Stimulated activated CD8-positive, alpha-beta memory T cell treated with anti-CD3 and anti-CD28 coated beads, Interleukin-7, amount 100 ng/mL, for 48 hours (primary cell): ENCODE measurements at places on chromosomes 2 and 18.

DNA sequence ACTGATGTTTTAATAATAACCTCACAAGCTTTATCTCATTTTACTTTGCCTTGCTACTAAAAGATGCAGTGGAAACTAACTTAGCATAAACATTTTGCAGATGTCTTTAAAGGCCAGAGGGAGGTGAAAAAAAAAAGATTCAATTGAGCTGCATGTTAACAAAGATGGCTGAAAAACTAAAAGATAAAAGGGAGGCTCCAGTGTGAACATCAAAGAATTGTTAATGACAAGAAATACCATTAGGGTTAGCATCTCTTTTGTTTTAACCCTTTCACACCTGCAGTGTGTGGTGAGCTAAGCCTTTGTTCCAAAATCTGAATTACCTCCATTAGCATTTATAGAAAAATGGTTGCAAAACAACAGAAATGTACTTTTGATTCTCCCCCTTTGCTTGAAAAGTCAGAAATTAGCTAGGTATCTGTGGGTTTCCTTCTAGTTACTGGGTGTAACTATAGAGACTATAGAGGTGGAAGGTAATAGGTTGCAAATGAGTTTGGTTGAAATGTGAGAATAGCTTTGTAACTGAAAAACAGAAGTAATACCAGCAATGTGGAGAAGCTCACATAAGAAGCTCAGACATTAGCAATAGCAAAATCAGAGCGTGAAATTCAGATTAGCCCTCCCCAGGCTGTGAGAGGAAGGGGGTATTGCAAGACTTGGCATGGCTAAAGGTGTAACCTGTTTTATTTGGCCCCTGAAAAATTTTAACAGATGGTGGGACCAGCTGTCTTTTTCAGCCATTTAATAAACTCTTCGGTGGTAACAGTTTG is 34.8 kb upstream of the SP5 start:
- no peak for DNase-seq

GRCh38 chr2:233387667-233388528 is 33.6 kb downstream of the DGKD start:
- DNase-seq = no peak

DNA sequence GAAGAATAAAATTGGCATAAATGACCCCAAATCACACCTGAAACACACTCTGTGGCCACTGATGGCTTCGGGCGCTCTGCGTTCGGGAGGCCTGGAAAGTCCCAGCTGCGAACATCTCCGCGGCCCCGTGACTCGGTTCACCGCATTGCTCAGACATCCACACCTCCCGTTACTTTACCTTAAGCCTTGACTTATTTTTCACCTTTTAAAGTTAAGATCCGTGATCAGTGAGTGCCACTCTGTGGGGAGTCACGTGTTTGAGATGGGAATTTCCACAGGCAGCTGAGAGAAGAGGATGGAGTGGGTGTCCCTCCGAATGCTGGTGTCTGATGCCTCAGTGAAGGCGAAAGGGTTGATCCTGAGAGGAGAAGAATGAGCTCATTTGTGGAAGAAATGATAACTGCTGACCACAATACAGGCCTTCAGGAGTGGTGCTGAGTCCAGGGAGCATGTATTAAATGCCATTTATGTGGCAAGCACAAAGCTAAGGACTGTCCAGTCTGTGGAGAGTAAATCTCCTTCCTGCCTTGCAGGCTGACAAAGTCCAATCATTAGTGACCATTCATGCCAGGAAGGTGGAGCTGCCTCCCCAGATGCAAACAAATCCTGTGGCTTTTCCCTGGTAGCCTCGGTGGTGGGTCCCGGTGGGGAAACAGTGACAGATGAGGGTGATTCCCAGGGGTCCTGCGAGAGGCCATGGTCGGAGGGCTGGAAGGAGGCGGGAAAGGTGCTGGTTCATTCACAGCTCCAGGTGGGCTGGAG is 168.8 kb downstream of the RTP5 start:
- DNase-seq = no peak

DNA sequence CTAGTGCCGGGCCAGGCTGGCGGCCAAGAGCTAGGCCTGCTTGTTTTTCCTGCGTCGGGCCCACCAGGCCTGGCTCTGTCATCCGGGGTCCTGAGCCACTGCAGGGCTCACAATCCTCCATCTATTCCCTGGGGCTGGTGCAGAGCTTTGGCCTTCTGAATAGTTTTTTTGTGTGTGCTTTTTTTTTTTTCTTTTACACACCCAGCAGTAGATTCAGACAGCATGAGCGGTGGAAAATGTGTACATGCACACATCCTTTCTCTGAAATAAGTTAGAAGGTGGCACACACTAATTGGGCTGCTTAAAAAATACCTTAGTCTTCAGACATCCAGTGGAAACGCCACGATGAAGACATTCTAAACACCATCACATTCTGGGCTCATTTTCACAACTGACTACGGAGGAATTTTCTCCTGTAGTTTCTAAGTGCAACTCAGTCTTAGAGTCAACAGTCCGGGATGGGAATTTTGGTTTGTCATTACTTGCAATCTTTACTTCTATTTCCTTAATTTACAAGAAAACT is 6.1 kb downstream of the ZFP36L2 start:
- no peak for DNase-seq

- no peak for DNase-seq
Observed at GRCh38 chr2:53751728-53752127, 15.9 kb upstream of the CHAC2 start.

DNA sequence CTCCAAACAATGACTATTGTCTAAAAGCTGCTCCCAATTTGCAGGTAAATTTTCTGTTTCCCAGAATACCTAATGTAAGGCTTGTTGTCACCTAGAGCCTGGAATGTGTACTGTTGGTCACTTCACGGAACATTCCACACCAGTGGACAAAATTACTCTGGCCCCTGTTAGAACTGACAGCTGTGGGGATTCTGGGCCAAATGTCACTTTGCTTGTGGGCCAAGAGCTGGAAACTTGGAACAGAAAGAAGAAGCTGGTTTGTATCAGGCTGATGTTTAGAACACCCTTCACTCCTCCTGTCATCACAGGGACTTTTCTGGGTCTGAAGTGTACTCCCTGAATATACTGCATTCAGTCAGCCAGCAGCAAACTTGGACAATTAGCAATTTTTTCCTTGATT is 495.6 kb upstream of the SYT4 start:
- no peak for DNase-seq

- DNase-seq = no peak
Observed at GRCh38 chr18:23244401-23244800, 109.1 kb downstream of the CABLES1 start.

- DNase-seq = no peak
Observed at GRCh38 chr18:68466672-68467071, 248.2 kb downstream of the TMX3 start.

- DNase-seq = no peak
Observed at GRCh38 chr18:77015169-77015568, 117.4 kb downstream of the MBP start.

DNA sequence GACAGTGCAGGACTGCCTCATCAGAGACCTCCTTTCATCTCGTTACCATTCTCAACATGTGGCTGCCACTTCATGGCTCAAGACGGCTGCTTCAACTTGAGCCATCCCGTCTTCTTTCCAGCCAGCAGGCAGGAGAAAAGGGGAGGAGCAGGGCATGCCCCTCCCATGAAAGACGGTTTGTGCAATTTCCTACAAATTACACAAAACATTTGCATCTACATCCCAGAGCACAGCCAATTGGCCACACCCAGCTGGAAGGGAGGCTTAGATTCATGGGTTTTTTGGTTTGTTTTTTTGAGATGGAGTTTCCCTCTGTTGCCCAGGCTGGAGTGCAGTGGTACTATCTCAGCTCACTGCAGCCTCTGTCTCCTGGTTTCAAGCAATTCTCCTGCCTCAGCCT is 11.8 kb downstream of the UCN start:
- no peak for DNase-seq

DNA sequence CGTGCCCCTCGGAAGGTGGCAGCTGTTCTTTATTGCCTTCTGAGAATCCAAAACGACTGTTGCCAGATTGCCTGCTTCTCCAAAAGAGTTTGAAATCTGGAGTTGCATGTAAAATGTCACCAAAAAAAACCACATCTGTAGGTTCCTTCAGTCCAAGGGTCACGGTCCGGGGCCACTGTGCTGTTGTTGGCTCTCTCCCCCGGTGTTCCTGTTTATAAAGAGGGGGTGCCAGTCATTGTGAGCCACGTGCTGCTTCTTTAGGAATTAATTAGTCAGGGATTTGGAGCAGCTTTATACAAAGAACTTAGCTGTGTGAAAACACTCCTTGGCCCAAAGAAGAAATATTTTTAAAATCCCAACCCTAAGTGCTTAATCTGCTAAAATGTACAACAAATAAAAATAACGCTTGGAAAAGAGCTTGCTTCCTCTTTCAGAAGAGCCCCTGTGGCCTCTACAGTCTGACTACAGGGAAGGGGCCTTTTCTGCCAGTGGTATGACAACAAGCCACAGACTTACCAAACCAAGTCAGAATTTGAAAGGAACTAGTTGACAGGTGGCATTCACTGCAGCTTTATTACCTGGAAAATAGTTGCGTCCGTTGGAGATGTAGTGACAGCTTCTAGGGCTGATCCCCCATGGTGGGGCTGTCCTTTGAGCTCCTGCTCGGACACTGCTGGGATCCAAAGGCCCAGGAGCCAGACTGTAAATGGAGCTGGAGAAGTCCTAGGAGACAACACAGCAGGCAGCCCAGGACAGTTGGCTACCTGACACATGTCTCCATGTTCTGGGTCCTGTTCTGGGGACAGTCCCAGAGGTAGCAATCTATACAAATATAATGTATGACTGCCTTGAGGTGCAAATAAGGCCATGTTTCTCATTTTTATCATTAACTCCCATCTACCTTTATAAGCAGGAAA is 84.5 kb upstream of the SLC1A4 start:
- no peak for DNase-seq

- DNase-seq = no peak
Observed at GRCh38 chr2:210188190-210188589, 17.0 kb upstream of the KANSL1L start.

GRCh38 chr2:206462240-206462854 is 19.0 kb downstream of the ADAM23 start:
- no peak for DNase-seq

DNA sequence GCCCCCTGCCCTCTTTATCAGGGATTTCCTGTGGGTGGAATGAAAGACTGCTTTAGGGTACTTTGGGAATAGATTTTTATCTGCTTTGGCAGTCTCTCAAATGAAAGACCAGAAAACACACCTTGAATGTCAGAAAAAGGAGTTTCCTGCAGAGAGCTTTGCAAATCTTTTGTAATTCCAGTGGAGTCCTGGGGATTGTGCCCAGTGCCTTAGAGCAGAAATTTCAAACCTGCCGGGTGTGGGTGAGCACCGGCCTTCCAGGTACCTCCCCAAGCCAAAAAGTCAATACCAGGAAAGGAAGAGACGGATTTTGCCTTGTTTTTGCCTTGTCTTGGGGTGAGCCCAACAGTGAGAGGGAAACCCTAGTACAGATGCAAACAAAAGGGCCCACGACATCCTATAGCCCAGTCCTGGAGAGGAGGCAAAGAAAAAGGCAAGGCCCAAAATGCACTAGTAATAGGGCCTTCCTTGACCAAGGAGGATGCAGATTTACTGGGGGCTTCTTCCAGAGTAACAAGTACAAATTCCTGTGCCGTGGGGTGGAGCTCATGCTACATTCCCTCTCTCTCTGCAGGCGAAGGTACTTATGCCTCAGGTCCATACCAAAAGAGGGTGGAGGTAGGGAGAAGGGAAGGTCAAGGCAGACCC is 36.4 kb downstream of the FOXI3 start:
- no peak for DNase-seq

GRCh38 chr2:168449419-168449818 is 6.7 kb upstream of the CERS6 start:
- no peak for DNase-seq

DNA sequence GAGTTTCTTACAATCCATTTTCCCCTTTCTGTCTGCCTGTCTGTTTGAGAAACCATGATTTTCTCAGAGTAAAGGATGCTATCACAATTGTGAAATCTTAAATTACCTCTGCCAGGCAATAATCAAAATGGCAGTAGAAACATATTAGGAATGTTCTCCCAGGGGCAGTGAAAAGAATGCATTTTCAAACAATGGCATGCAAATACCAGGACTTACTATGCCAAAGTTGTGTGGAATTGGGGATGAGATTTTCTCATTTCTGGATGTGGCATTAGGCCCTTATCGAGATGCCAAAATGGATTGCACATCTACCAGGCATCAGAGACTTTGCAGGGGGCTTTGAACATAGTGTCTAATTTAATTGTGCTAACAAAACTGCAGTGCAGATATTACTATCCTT is 821.4 kb downstream of the RNF144A start:
- DNase-seq = no peak

DNA sequence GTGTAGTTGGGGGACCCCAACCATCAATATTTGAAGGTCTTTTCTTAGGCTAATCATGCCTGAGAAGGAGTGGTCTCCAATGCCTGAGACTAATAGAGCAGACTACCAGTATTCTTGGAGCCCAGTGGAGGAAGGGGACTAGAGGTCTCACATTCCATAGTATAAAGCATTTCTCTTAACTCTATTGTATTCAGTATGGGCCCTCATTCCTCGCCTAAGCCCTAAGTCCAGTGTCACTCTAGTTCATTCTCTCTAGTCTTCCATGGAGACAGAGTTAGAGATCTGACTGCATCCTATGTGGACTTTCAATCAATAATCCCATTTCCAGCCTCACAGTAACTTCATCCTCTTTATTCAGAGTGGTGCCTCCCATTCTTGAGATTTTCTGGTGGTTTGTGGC is 29.7 kb upstream of the MAP4K4 start:
- no peak for DNase-seq

DNA sequence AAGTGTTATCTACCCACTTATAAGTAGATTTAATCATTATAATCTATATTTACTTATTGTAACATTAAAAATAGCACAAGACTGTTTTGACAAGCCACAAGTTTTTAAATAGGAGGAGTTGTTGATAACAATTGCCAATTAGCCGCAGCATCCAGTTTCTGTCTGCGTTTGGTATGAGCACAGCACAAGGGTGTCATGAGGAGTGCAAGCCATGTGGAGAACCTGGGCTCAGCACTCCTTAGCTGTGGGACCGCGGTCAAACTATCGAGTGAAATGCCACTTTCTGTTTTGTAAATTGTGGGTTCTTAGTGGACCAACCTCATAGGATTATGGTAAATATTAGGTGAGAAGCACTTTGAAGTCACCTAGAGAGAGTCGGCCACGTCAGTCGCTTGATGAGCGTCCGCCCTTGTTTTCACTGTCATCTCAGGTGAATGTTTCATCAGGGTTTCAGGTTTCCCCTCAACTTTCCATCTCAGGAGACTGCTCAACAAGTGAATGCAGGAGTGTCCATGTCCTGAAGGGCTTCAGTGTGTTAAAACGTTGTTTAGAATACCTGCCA is 294.5 kb downstream of the ZNF407 start:
- DNase-seq = no peak

GRCh38 chr2:48345176-48345575 is 184.8 kb upstream of the STON1 start:
- DNase-seq = no peak

GRCh38 chr2:182767578-182767977 is 51.5 kb downstream of the DNAJC10 start:
- DNase-seq = no peak

- no peak for DNase-seq
Observed at GRCh38 chr2:227252831-227253230, 72.2 kb upstream of the MFF start.

GRCh38 chr18:47978141-47978540 is 47.7 kb upstream of the SMAD2 start:
- no peak for DNase-seq
